ENCODE measurements at places on chromosomes 4 and X.

- DNase-seq = no peak
Observed at GRCh38 chr4:105469736-105470135, 4.1 kb downstream of the PPA2 start.

GRCh38 chr4:121771869-121772268 lies 6.9 kb upstream of the SMIM43 start:
- no peak for DNase-seq

- no peak for DNase-seq
Observed at GRCh38 chrX:2559124-2559523, 58.3 kb upstream of the DHRSX start.

- DNase-seq = no peak
Observed at GRCh38 chrX:41630091-41630490, 58.7 kb upstream of the GPR34 start.

DNA sequence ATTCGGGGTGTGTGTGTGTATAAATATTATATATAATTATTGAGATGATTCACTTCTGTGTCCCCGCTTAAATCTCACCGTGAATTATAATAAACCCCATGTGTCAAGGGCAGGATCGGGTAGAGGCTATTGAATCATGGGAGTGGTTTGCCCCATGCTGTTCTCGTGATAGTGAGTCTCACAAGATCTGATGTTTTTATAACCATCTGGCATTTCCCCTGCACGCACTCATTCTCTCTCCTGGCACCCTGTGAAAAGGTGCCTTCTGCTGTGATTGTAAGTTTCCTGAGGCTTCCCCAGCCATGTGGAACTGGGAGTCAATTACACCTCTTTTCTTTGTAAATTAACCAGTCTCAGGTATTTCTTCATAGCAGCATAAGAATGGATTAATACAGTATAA lies 851.4 kb upstream of the AGA start:
- no peak for DNase-seq

DNA sequence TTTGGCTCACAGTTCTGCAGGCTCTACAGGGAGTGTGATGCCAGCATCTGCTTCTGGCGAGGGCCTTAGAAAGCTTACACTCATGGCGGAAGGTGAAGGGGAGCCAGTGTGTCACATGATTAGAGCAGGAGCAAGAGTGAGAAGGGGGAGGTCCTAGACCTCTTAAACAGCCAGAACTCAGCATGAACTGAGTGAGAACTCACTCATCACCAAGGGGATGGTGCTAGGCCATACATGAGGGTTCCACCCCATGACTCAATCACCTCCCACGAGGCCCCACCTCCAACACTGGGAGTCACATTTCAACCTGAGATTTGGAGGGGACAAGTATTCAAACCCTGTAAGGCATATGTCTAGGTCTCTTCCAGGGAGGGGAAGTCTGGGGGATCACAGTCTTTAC lies 33.4 kb downstream of the SPRY1 start:
- no peak for DNase-seq

- DNase-seq = no peak
Observed at GRCh38 chr4:40990899-40991265, 223.5 kb downstream of the APBB2 start.

DNA sequence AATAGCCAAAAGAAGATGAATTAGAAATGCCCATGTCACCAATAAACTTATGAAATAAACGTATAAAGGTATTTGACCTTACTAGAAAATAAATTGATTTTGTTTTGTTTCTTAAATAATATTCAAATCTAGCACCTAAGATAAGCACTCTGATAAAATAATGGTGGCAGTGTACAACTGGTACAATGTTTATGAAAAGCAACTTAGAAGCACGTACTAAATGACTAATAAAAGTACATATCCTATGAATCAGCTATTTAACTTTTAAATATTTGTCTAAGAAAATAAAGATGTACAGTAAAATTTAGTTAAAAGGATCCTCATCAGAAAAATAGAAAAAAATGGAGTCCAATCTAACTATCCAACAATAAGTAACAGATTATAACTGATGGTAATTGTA lies 6.7 kb downstream of the MANBA start:
- no peak for DNase-seq

DNA sequence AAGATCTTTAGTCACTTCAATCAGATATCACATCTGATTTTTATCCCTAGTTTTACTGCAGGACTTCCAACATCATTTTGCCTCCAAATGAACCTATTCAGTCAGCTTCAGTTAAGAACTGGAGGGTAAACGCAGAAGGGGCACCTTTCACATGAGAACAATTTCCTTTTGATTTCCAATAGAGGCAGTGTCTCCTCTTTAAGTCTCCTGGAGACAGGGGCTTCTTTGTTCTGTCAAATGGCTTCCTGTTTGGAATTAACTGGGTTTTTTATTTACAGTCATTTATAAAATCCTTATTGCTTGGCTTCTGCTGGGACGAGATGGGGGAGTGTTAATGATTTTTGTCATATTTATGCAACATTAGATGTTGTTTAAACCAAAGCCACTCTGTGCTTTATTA lies 164.0 kb downstream of the STK32B start:
- no peak for DNase-seq

- peak; percentile 71 for DNase-seq
Observed at GRCh38 chrX:72121383-72121782, 10.3 kb downstream of the RTL5 start.

GRCh38 chr4:168634276-168634802 lies 137.5 kb downstream of the PALLD start:
- DNase-seq = peak; percentile 96

GRCh38 chr4:67926485-67926884 lies 36.8 kb downstream of the TMPRSS11A start:
- DNase-seq = no peak

DNA sequence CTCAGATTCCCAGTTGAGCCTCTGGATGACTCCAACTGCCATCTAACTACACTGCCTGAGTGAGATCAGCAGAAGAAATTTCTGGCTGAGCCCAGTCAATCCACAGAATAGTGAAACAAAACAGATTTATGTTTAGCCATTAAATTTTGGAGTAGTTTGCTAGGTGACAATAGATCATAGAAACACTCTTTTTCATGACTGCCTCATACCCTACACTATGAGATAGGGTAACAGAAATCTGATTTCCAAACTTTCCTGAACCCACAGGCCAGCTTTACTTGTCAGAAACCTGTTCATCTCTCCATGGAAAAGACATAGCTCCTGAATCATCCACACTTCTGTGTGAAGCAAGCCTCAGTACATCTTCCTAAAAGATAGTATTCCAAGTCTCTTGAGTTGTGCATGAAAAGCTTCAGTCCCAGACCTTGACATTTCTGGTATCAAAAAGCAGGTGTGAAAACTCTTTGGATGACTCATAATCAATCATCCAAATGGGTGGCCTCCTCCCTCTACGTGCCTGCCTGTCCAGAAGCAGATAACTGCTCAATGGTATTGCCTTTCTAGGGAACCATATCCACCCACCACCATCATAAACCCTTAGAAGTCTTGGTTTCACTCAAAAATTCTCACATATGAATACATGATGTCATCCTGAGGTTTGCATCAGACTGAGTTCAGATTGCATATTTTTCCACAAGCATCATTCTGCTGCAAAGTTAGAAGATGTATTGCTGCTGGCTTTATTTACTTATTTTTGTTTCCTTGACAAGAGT lies 47.5 kb upstream of the RAP2C start:
- DNase-seq = peak; percentile 36

GRCh38 chrX:136608295-136608933 lies 39.5 kb upstream of the CD40LG start:
- DNase-seq = peak; percentile 50

- no peak for DNase-seq
Observed at GRCh38 chrX:30620125-30620524, 33.1 kb upstream of the GK start.

GRCh38 chrX:135740681-135741149 lies 27.3 kb downstream of the CT45A1 start:
- peak; percentile 8 for DNase-seq

- peak; percentile 98 for DNase-seq
Observed at GRCh38 chr4:110361921-110362320, 114.0 kb upstream of the ENPEP start.
